ENCODE measurements at places on chromosomes 5 and 9.
A peak's percentile ranks its signal among the peaks of the same experiment; 100 is the strongest.

GRCh38 chr5:52073993-52074689 is 690.9 kb downstream of the ISL1 start:
- no peak for DNase-seq

GRCh38 chr5:144333336-144333920 is 162.8 kb downstream of the KCTD16 start:
- DNase-seq = no peak

DNA sequence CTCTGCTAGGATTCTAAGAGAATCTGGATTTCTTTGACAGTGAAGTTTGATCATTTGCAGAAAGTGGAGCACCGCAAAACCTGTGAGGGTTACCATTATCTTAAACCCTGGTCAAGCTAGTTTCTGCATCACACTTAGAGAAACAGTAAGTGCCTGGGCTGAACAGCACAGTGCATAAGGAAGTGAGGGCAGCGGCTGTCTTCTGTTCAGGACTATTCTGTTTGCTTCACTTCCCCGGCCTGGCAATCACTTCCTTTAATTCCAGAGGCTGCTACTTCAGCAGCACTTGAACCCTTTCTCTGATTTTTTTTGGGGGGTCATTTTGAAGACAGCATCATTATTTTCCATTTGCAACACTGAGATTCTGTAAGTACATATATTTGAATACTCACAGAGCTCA is 32.0 kb downstream of the SEMA6A start:
- DNase-seq = no peak

DNA sequence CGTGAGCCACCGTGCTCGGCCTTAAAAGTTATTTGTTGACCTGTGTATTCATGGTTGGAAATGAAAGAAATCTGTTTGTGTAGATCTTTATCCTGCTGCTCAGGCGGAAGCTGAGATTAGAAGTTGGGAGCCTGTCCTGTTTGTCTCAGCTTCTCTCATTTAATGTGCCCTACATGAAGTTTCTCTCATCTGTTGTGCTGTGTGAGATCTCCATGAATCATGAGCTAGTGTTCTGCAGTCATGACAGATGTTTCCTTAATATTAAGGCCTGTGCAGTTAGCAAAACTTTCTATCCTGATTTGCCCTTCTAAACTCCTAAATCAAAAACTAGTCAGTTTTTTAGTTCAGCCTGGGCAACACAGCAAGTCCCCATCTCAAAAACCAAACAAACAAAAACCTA is 59.5 kb downstream of the FAM78A start:
- no peak for DNase-seq

- no peak for DNase-seq
Observed at GRCh38 chr5:179287071-179287470, 58.2 kb downstream of the ADAMTS2 start.

DNA sequence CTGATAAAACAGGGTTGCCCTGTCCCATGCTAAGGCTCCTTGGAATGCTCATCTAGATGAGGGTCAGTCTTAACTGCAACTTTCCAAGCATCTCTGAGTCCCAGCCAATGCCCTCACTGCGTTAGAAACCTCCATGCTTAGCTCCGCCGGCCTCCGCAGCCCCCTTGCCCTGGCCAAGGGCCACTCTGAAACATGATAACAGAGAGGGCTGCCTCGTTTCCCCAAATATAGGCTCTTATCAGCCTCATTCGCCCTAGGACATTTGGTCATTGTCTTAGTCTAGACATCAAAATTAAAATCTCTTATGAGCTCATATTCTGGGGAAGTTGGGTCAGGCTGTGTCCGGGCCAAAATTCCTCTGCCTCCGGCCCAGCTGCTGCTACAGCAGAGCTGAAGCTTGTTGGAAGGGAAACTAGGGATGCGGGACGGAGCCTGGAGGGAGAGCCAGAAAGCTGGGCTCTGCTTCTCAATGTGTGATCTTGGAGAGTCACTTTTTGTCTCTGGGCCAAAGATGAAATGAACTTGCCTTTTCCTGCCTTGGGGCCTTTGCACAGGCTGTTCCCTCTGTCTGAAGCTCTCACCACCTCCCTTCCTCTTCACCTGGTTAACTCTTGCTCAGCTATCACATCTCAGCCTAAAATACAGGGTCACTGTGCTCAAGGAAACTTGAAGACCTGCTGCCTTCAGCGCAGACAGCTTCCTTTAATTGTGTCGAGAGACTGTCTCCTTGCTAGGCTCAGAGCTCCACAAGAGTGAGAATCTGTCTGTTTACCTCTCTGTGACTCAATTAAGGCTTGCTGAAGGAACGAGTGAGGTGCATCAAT is 191.3 kb downstream of the RGS3 start:
- DNase-seq = no peak

- DNase-seq = no peak
Observed at GRCh38 chr5:151739939-151740335, 18.5 kb downstream of the ATOX1 start.

GRCh38 chr9:99966716-99967115 is 60.3 kb downstream of the STX17 start:
- no peak for DNase-seq

DNA sequence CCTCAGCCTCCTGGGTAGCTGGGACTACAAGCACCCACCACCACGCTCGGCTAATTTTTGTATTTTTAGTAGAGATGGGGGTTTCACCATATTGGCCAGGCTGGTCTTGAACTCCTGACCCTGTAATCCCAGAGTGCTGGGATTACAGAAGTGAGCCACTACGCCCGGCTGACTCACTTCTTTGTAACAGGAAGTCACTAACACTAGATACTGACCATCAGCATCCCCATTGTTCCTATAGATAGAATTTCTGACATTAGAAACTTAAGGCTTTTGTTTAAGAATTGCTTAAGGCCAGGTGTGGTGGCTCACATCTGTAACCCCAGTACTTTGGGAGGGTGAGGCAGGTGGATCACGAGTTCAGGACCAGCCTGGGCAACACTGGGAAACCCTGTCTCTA is 42.2 kb downstream of the LEAP2 start:
- no peak for DNase-seq

DNA sequence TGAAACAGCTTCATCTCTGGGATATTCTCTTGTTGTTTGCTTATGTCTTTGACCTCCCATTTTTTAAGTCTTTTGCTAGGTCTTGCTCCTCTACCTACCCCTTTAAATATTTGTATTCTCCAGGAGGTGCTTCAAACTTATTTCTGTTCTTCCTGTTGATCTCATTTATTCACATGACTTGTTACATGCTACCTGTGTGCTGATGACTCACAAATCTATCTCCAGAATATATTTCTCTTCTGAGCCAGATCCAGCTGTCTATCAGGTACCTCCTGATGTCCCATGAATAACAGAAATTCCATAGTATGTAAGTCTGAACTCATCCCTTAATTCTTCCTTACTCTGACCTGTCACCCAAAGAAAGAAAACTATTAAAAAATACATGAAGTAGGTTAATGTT is 11.0 kb downstream of the NIPBL start:
- DNase-seq = no peak

- DNase-seq = no peak
Observed at GRCh38 chr5:131355971-131356528, 92.2 kb downstream of the CDC42SE2 start.

DNA sequence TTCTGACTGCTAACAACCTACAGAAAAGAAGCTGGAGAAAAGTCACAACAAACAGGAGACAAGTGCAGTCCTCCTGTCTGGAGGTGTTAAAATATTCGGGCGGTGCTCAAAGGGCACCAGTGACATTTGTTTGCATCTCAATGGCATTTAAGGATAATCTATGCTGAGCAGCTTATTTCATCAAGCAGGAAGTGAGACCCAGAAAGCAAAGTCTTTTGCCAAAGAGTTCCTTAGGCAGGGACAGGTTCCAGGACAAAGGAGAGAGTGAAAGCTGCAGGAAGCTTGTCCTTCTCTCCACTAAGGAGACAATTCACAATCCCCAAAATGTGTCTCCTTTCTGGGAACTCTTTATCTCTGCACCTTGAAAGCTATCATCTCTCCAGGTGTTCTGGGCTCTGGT is 38.7 kb upstream of the CDK20 start:
- no peak for DNase-seq

GRCh38 chr9:135074354-135075233 is 12.9 kb upstream of the OLFM1 start:
- DNase-seq = no peak

GRCh38 chr5:88548136-88548805 is 279.6 kb upstream of the TMEM161B start:
- DNase-seq = no peak

GRCh38 chr5:88251048-88251711 is 17.5 kb downstream of the TMEM161B start:
- DNase-seq = peak; percentile 44

GRCh38 chr5:151295791-151296477 is 7.6 kb downstream of the SLC36A3 start:
- DNase-seq = no peak

GRCh38 chr9:129826344-129826743 is 2.4 kb upstream of the TOR1A start:
- no peak for DNase-seq

DNA sequence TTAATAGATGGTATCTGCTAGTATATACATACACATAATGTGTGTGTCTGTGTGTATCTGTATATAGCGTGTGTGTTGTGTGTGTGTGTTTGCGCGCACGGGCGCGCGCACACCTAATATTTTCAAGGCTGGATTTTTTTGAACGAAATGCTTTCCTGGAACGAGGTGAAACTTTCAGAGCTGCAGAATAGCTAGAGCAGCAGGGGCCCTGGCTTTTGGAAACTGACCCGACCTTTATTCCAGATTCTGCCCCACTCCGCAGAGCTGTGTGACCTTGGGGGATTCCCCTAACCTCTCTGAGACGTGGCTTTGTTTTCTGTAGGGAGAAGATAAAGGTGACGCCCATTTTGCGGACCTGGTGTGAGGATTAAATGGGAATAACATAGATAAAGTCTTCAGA is 757 bp downstream of the FXN start:
- DNase-seq = peak; percentile 50

DNA sequence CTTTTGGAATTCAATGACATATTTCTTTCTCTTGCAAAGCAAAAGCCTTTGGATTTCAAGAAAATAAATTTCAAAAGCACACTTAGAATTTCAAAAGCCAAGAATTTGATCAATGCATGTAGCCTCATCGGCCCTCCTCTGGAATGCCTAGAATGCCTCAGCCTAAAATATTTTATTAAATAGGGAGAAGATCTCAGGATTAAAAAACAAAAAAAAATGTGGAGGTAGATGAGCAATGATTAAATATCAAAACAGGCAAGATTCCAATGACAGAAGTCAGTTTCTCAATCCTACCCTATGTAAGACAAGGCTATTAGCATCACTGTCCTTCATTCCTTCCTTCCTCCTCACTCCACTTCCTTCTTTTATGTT is 169.0 kb downstream of the CDH6 start:
- DNase-seq = no peak

GRCh38 chr5:59583151-59583809 is 310.2 kb downstream of the PDE4D start:
- DNase-seq = no peak

DNA sequence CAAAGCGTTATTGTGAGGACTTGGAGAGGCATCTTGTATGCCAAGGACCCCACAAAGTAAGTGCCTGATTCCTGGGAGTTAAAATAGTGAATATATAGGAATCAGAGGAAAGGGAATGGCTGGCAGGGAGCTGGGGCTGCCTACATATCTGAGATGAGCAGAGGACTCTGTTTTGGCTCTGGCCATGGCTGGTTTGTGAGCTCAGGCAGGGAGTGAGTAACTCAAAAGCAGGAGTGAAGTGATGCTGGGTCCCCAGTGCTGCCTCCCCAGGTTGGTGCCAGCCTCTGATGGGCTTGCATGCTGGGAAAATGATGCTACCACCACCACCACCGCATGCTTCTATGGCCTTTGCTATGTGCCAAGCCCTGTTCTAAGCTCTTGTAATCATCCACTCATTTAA is 246.0 kb upstream of the MVB12B start:
- no peak for DNase-seq

DNA sequence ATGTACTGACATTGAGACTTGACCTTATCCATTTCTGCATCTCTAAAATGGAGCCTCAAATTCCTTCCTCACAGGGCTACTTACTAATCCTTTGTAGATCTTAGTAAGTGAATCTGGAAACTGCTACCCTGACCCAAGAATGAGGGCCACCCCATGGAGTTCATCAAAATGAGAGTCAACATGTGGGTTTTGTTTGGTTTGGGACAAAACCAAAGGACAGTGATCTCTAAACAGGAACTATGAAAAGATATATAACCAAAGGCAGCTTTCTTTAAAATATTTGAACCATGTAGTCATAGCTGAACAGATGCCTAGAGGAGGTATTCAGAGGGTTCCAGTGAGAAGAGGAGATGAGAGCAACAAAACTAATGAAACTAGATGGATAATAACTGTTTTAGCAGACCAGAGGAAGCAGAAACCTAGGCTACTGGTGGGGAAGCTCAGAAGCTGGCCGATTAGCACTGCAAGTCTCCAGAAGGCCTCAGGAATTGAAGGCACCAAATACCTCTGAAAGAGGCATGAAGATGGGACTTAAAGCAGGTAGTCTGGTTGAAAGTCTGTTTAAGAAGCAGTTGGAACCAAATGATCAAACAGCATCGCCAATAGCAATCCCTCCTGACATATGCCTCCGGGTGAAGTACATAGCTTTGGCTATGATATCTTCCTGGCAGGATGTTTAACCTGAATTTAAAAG is 45.8 kb downstream of the THOC3 start:
- DNase-seq = no peak

DNA sequence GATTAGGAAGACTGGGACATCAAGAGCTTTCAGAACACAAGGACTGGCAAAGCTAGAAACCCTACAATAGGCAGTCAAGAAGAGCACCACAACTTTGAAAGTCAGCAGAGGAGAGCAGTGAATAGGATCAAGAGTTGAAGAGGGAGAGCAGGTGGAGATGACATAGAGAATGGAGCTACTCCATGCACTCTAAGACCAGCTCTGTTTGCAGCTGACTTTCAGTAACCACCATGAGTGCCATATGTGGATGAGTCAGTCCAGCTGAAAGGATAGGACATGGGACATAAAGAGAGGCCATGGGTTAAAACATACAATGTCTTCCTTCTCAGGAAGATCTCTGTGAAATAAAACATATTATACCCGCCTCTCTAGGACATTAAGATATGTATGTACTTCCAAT is 289.1 kb upstream of the KLF4 start:
- no peak for DNase-seq

GRCh38 chr5:102600964-102601363 is 102.2 kb upstream of the SLCO6A1 start:
- DNase-seq = no peak

DNA sequence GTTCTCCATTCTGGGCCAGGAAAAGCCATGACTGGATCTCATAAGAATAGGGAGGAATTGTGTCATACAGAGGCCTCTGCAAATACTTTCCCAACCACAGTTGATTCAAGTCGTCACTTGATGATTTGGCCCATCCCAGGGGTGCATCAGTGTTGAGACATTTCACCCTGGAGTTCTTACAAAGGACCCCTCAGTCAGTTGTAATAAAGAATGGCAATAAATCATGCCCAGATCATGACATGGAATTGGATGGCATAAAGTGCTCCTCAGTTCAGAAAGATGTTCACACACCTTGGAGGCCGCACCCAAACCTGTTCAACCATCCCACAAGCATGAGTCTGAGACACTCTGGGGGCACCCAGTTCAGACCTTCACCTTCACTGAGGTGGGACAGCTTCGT is 168.1 kb downstream of the NR3C1 start:
- DNase-seq = no peak

GRCh38 chr9:127225801-127226625 is 38.6 kb upstream of the GARNL3 start:
- DNase-seq = no peak

- DNase-seq = peak; percentile 54
Observed at GRCh38 chr9:35579130-35579529, 25.9 kb upstream of the TESK1 start.

GRCh38 chr9:91486699-91487497 is 63.3 kb upstream of the NFIL3 start:
- DNase-seq = no peak
